ENCODE measurements at places on chromosomes 11 and 22.

DNA sequence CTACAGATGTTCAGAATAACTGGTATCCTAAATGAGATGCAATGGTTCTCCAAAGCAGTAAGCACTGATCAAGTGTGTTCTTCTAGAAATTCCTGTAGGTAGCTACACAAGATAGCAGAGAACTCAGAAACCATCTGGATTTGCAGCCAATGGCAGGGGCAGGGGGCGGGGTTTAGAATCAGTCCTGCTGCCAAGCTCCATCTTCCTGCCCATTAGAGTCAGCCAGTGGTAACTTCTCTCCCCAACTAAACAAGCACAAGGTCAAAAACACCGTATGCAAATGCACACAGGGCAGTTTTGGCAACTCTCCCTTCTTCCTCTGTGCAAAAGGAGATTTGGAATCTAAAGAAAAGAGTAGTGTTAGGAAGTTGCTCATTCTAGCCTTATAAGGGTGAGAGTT is 237.5 kb upstream of the CCDC90B start:
- DNase-seq: no peak

DNA sequence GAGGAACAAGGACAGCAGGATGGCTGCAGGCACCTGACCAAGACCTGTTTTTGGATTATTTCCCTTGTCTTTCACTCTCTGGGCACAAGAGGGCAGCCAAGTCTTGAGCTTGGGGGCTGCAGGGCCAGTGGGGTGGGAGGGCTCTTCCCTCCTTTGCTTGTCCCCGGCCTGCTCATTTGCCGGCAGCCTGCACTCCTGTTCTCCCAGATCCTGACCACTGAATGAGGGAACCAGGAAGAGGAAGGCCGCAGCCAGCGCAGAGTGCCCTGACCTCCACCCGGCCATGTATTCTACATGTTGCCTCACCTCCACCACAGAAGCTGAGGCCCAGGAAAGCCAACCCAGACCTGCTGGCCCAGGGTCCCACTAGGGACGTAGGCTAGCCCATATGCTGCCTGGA is 15.5 kb upstream of the NNMT start:
- DNase-seq: no peak

GRCh38 chr11:4606231-4607015 is 1.6 kb downstream of the TRIM68 start:
- no peak for DNase-seq

DNA sequence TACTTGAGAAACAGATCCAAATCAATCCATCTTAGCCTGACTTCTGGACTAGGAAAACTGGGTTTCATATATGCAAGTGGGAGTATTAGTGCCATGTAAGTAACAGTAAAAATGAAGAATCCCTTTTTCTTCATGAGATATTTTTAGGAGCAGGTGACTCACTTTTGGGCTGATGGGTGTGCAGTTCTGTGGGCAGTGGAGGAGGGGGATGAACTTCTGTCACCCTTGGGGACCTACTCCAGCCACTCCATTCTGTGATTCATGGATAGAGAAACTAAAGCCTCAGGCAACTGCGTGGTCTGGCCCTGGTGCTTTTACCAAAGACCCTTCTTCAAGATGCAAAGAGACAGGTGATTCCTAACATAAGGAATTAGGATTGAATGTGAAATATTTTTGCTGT is 208.6 kb upstream of the NARS2 start:
- no peak for DNase-seq

GRCh38 chr22:35359380-35360065 is 21.4 kb upstream of the HMOX1 start:
- DNase-seq: no peak

DNA sequence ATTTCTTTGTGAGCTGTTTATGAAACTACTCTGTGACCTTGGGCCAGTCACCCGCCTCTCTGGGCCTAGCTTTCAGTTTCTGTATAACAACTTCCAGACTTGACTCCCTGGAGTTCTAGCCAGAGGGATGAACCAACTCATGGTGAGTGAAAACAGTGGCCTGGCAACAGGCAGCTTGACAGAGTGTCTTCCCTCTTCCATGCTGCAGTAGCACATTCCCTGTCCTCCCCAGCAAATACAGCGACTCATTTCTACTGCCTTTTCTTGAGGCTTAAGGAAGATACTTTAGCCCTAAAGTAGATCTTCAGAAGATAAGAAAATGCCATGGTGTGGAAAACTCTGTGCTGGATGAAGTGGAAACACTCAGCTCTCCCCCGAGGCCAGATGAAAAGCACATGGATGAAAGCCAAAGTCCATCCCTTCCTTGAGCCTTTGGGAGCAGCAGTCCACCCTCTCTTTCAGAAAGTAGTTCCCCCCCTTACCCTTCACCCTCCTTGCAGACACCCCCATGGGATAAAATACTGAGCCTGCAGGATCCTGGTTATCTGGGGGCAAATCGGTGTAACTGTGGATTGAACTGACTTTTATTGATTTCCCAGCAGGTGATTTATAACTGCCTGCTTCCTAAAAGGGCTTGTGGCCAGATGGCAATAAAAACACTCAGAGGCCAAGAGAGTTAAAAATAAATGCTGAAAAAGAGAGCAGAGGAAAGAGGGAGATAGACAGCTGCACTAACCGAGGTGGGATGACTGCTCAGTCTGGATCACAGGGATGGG is 24.1 kb downstream of the IRAG1 start:
- DNase-seq: no peak

GRCh38 chr11:403021-403760 is 9.2 kb downstream of the PKP3 start:
- DNase-seq: no peak

GRCh38 chr11:105046898-105047579 is 1.9 kb upstream of the CARD16 start:
- no peak for DNase-seq

GRCh38 chr11:59291228-59291627 is 67.5 kb upstream of the OR5AN1 start:
- no peak for DNase-seq

- DNase-seq: no peak
Observed at GRCh38 chr11:10730151-10730550, 20.9 kb upstream of the CTR9 start.

DNA sequence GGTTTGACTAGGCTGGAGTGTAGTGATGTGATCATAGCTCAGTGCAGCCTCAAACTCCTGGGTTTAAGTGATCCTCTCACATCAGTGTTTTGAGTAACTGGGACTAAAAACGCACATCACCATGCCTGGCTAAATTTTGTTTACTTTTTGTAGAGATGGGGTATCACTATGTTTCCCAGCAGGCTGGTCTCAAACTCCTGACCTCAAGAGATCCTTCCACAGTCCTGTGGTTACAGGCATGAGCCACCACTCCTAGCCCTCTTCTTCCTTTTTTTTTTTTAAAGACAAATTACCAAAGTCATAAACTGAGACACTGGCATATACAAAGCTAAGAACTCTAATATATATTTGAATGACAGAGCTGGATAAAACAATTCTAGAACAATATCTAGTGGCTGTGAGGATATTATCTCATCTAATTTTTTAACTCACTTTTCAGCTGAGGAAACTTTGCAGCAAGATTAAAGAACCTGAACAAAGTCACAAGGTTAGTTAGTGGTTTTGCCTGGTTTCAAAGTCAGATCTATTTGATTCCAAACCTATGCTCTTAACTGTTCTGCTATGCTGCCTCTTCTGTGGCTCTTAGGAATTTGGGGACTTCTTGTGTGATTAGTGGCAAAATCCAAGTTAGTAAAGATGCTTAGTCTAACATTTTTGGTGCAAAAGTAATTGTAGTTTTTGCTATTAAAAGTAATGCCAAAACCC is 95.3 kb upstream of the RAG2 start:
- no peak for DNase-seq

- no peak for DNase-seq
Observed at GRCh38 chr11:12114193-12115033, 4.0 kb downstream of the MICAL2 start.

GRCh38 chr11:587546-587945 is 11.3 kb downstream of the PHRF1 start:
- DNase-seq: no peak

- no peak for DNase-seq
Observed at GRCh38 chr11:134250246-134250645, 2.9 kb downstream of the THYN1 start.

GRCh38 chr22:48182031-48182430 is 1419.6 kb downstream of the TBC1D22A start:
- DNase-seq: no peak

GRCh38 chr11:63623513-63624140 is 9.4 kb upstream of the PLAAT3 start:
- DNase-seq: no peak

GRCh38 chr11:65506290-65506771 is 7.5 kb downstream of the MALAT1 start:
- no peak for DNase-seq

DNA sequence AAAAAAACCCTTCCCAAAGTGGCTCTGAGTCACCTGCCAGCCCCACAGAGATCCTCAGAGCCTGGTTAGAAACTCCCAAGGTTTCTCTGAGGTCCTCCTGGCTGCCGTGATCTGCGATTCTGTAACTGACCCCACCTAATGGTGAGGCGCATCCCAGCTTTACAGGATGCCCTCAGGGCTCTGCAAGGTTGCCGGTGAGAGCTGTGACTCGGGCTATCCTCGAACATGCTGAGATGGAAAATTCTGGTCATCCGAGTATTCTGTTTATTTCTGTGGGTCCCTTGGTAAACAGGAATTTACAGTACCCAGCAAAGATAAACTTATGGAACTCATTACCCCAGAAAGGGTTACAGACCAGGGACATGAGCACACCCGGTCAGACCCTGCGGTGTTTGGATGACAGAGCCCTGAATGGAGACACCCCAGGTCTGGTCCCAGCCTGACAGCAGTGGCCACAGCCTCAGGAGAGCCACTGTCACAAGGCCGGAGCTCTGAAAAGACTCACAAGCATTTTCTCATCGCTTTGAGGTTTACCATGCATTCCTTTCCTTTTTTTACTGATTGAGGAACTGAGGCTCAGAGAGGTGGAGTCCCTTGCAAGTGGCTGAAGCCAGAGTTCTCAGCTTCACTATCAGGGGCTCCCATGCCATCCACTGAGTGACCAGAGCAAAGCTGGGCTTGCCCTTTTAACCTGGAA is 22.2 kb downstream of the LIF start:
- DNase-seq: no peak

DNA sequence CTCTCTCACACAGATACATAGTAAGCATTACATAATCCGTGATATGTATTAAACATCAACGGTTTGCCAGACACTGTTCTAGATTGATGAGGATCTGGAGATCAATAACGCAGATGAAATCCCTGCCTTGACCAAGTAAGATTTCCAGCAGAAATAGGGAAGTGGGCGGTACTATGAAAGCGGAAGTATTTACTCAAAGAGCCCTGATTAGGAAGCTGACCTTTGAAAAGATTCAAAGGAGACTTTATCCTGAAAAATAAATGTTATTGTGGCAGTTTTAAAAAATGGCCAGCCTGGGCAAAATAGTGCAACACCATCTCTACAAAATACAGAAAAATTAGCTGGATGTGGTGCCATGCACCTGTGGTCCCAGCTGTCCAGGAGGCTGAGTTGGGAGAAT is 26.8 kb downstream of the GAB2 start:
- no peak for DNase-seq

- no peak for DNase-seq
Observed at GRCh38 chr11:126392633-126393013, 37.1 kb downstream of the ST3GAL4 start.

DNA sequence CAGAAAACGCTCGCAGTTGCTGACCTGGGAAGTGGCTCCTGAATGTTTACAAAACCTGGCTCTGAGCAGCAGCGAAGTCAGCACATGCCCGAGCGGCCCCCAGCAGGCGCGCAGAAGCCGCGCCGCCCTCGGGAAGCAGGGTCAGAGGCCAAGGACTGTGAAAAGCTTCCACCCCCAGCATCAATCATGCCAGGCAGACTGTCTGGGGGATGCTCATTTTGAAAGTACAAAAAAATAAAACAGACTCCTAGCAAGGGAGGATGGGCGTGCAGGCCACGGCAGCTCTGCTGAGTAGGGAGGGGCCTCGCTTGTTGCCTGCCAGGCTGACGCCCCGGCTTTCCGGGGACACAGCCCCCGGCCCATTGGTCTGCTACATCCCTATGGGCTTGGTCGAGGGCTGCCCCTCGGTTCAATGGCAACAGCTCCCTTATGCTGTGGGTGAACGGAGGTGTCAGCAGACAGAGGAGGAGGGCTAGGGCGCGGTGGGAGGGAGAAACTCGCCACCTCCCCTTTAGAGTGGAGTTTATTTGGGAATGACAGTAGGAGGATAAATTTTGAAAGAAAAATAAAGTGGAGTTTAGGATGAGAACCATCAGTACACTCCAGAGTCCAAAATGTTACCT is 37.7 kb upstream of the GNB1L start:
- DNase-seq: peak; percentile 52
